ENCODE measurements at places on chromosomes 5 and 9.

- DNase-seq, result no peak
These were observed 71.4 kb downstream of the SLC12A2 start for GRCh38 chr5:128154943-128155342.

DNA sequence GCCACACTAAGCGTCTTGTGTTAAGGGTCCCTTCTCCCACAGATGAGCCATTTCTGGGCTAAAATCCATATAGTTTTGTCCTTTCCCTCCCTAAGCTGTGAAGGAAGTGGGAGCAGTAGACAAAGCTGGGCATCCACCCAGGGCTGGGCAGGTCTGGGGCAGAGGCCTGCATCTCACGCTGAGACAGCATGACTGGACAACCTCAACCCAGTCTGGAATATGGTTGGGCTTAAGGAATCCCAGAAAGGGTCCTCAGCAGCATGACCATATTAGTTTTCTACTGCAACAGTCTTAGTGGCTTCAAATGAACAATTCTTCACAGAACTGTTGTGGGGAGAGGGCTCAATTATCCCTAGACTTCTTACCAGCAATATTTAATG lies 173.8 kb downstream of the AUH start:
- DNase-seq, result no peak

DNA sequence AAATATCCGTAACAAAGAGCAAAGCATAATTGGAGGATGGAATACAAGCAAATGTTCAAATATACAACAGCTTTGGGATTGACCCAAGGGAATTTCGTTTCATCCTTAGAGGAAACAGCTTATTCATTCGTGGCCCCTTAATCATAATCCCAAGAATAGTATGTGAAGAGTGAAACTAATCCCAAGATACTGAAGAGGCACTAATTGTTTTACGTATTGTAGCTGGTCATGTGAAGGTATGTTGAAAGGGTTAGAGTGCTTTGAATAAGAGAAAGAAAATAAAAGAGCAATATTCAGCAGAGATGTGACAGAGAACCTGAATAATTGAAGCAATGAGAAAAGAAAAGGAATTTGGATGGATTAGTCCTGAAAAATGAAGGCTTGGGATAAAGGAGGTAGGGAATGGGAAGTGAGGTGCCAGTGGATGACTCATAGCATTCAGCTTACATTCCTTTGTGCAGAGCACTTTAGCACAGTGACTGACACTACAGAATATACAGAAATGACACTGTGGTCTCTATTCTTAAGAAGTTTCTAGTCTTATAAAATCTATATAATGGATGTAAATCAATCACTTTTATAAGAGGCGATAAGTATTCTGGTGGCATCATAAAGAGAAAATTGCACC lies 221.9 kb downstream of the TLR4 start:
- DNase-seq, result no peak

DNA sequence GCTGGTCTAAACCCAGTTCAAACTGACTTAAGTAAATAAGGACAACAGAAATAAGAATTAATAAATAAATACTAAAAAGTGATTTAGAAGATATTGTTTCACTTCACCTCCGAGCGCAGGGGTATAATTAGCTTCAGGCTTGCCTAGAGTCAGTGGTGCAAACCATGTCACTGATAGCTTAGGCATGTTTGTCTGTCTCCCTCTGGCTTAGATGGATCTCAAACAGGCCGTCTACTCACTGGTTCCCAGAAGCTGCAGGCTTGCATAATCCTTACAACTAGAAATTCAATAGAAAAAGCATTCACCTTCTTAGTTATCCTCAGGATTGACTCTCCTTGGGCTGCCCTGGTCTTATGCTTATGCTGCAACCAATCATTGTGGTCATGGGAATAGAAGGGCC lies 629.8 kb upstream of the WWC1 start:
- DNase-seq, result no peak

- no peak for DNase-seq
These were observed 972 bp downstream of the PDGFRB start for GRCh38 chr5:150154618-150155128.

GRCh38 chr5:168434746-168435321 lies 51.4 kb upstream of the RARS1 start:
- DNase-seq, result no peak

DNA sequence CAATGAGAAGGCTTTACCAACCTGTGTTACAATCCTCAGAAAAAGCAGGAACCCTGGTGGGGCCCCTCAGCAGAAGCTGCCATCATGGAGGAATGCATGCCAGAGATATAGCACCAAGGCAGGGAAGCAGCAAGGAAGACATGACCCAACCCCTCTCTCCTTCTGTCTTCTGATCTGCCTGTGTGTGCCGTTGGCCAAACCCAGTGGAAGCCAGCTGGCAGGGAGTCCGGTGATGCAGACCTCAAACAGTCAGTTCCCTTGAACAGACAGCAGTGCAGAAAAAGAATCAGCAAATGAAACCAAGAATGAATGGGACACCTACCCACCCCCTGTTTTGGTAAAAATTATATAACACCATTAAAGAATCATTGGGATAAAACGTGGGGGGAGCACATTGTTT lies 234.2 kb downstream of the ZNF608 start:
- DNase-seq, result no peak

DNA sequence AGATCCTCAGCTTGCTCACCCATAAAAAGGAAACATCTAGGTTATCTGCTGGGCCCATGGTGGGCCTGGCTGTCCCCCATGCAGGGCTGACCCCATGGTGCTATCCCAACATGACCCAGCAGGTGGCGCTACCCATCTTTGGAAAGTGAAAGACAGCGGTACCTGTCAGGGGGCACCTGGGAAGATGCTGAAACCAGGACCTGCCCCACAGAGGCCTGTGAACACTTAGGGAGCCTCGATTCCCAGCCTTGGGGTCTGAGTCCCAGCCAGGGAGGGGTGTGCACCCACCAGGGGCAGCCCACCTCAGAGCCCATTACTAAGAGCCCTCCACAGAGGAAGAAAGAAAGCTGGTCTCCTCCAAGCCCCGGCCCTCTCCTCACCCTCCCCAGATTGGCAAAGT lies 46.6 kb upstream of the IPPK start:
- DNase-seq, result peak; percentile 24

DNA sequence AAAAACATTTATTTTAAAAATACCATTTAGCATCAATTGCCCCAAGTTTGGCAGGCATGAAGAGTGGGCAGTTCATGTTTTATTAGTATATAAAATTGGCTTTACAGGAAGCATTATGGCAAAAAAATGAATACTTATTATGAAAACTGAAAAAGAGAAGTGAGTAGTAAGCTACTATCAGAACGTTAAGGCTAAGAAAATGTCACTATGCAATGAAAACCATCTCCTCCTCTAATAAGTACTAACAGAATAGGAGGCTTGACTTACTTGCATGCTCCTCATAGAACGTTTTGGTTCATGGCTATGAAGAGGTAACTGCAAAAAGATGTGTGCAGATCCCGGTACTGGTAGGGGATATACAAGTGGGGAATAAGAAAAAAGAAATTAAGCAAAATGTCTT lies 23.6 kb downstream of the TICAM2 start:
- no peak for DNase-seq

DNA sequence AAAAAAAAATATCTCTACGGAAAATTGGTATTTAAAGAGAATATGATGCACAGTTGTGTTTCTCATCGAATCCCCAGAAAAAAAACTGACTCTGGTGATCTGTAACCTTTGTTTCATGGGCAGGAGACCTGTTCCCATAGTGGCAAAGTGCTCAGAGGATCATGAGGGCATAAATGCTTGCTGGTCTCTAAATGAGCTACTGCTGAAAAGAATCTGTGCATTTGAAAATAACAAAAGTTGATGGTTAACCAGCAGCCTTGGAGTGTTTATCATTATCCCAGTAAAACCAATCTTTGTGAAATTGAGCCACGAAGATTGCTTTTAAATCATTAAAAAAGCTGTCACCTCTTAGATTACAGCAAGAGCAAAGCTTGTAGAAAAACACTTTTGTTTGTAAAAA lies 775.4 kb downstream of the MTRR start:
- DNase-seq, result no peak

DNA sequence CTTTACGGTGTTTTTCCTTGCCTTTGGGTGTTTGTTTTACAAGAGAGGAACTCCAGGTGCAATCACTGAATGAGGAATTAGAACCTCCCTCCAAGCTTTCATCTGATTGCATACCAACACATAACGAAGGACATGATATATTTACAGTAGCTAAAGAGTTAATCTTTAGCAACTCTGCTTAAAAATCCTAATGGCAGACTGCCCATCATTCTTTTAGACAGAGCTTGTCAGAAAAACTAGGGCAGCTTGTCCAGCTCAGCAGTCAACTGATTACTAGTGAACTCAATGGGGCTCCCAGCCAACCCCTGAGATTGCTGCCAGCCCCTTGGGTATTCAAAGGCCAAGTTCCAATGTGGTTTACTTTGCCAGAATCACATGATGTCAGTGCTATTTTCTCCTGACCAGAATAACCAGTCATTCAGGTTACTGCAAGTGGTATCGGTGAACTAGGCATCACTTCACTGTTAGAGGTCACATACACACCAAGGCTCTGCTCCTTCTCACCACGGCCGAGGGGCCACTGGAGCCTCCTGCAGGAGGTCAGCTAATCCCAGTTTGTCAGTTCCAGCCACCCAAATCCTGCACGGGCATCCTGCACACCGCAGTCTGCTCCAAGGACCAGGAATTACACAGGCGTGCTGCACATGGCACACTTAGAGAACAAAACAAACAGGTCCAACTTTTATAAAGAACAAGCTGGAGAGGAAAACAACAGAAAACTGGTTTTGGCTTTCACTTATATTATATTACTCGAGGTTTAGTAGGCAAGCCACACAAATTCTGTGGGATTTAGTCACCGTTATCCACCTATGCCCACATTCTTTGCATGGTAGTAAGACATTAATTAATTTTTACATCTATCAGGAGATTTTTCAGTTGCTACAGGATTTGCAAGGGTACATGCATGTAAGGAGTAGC lies 62.5 kb downstream of the NFIB start:
- peak; percentile 49 for DNase-seq

DNA sequence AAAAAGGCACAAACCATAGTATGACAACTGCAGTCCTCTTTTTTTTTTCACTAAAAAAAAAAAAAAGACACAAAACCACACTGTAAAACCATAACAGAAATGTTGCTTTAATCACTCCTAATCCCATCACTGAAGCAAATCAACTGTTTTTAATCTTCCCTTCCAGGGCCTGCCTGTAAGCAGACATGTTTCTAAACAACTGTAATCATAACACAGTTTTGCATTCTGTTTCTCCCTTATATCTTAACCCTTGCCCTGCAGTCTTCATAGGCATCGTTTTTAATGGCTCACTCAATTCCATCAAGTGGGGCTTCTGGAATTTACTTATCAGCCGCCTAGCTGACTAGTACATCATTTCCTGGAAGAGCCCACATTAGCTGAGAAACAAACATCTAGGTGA lies 111.0 kb upstream of the SLC25A48 start:
- DNase-seq, result no peak

GRCh38 chr5:42858031-42858643 lies 46.4 kb upstream of the SELENOP start:
- DNase-seq, result peak; percentile 41

- DNase-seq, result no peak
These were observed 244.4 kb downstream of the MAST4 start for GRCh38 chr5:66840511-66841013.

- no peak for DNase-seq
These were observed 55.7 kb upstream of the SPDL1 start for GRCh38 chr5:169527863-169528262.

DNA sequence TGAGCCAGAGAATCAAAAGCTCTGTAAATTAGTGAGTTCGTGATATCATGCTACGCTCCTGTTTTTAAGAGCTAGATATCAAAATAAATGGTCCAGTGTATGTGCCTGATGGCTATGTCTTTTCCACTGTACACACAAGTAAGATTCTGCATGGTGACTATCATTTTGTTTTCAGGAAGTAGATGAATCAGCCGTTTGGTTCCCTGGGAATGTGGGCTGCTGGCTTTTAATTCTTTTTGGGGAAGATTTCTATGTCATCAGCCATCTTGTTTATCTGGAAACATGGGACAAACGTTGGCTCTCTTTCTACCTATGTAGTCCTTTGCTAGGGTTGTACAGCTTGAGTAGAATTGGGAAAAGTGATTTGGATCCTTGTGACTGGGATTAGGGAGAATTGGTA lies 126.7 kb downstream of the GRIA1 start:
- no peak for DNase-seq

GRCh38 chr5:129120158-129120581 lies 25.6 kb downstream of the ISOC1 start:
- no peak for DNase-seq

DNA sequence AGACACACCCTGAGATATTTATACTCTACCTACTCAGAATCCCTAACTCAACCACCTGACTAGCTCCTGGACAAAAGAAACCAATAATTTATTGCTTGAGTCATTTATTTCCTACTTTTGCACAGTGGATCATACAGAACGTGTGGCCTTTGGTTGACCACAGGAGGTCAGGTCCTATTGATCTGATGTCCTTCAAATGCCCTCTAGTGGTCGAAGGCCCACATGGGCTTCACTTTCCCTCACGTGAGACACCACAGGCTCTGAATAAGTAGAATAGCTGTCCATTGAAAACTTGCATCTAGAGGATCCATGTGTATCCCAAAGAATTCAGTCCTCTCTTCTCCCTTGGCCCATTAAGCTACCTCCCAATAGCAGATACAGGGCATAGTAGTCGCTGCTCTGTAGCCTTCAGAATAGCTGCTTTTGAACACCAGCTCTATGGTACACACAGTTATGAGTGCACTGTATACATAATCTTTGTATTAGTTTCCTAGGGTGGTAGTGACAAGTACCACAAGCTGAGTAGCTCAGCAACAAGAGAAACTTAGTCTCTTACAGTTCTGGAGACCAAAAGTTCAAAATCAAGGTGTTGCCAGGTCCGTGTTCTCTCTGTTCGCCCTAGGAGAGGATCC lies 177.6 kb upstream of the SMARCA2 start:
- DNase-seq, result peak; percentile 66

GRCh38 chr5:111738118-111738517 lies 18.9 kb downstream of the NREP start:
- no peak for DNase-seq

DNA sequence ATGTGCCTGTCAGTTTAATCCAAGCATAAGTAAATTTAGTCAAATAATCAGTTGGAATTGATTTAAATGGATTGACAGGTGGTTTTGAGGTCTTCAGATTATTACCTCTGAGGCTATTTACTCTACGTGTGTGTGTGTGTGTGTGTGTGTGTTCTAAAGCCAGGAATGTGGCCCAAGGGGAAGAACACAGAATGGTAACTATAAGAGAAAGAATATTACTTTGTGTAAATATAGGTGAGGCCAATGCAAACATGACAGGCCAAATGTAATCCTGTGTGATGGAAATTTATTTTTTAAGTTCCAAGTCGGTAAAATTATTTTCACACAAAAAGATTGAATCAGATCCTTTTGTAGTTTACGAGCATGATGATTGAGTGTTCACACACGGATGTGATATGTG lies 390.0 kb downstream of the PLK2 start:
- DNase-seq, result no peak

- DNase-seq, result no peak
These were observed 185.0 kb downstream of the SREK1 start for GRCh38 chr5:66329078-66329477.

DNA sequence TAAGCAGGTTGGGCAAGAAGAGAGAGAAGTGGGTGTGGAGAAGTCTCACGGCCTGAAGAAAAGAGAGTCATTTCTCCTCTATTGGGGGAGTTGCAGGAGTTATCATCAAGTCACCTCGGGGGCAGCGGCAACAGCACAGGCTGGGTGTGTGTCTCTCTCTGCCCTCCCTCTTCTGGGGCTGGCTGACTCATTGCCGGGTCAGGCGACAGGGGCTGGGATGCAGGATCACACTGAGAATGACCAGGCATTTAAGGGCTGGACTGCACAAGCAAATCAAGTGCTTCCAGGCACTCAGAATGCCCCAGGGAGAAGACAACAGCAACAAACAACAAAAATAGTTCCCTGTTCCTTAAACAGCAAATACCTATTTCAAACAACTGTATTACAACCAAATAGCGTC lies 6.3 kb upstream of the EQTN start:
- no peak for DNase-seq
